Skeletal muscle cell (primary cell): ENCODE measurements at places on chromosomes 6 and 20.
A peak's percentile ranks its signal among the peaks of the same experiment; 100 is the strongest.

DNA sequence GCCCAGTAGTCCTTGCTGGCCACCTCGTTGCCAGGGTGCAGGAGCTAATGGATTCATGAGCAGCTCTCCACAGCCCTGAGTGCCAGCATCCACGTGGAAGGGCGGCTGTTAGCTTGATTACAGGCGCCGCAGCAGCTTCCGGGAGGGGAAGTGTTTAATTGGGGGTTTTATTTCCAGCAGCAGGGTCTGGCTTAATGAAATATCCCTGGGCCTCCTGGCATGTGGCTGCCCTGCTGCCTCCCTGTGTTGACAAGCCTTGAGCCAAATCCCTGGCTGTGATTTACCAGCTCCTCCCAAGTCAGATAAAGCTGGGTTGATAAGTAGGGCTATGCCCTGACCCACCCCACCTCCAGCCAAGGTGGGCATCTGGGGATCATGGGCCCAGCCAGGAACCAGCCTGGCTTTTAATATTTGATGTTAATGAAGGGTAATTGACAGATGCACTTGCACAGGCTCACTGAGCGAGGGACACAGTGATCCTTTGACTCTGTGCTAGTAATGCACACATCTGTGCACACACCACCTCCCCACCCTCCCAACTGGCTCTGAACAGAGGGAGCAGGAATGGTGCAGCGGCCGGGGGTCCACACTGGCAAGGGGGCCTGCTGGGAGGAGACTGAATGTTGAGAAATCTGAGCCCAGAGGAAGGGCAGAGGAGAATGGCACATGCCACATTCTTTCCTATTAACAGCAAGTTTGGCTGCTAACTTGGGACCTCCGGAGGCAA, 13.6 kb downstream of the GLP1R start:
- no peak for DNase-seq

GRCh38 chr20:38779247-38780097, 26.0 kb upstream of the PPP1R16B start:
- DNase-seq, result no peak

DNA sequence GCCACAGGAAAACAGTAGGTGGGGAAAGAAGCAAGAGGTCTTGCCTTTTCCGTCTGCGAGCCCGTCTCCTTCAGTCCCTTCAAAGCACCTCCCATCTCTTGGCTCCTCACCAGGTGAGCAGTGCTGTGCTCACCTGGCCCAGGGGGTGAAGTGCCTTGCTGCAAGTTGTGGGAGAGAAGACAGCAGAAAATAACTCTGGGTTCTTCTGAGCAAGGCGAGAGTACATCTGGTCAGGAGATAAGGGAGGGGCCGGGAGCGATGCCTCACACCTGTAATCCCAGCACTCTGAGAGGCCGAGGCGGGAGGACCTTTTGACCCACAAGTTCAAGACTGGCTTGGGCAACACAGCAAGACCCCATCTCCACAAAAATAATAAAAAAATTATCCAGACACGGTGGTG, 35.6 kb upstream of the TGM3 start:
- DNase-seq, result no peak

- DNase-seq, result peak; percentile 25
Measured at GRCh38 chr6:10403385-10404106, 11.3 kb downstream of the TFAP2A start.

GRCh38 chr6:12228447-12229146, 61.6 kb upstream of the EDN1 start:
- no peak for DNase-seq

DNA sequence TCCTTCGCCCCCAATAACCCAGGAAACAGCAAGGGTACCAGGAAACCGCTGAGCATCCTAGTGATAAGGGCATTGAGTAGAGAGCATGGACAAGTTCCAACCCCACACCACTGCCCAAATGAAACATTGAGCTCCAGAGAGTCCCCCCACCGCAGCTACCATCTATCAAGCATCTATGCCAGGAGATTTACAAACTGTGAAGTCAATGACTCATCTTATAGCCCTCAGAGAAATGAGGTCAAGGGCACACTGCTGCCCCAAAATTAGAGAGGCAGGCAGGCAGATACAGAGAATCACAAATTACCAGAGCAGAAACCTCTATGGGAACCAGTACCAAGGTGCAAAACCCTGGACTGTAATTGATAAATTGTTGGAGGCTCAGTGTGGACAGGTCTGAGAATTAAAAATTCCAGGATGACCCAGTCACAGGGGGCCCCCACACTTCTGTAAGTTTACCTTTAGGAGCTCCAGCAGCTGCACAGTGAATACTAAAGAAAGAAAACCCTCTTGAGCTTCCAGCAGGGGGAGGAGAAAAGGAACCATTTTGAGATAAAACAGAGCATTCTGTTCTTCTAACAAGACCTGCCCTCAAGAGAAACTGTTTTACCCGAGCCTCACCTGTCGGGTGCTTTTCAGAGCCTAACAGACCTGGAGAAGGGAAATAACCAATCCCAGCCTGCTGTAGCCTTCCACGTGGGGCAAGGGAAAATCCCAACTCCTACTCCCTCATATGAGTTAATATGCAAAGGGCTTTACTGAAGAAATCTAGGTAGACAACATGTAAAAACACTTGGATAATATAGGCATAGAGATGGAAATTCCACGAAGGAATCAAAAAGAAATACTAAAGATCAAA, 118.0 kb upstream of the ARID1B start:
- no peak for DNase-seq

GRCh38 chr6:99739526-99739925, 132.9 kb downstream of the PRDM13 start:
- DNase-seq, result no peak

GRCh38 chr6:13593103-13593502, 18.7 kb downstream of the SIRT5 start:
- DNase-seq, result no peak

DNA sequence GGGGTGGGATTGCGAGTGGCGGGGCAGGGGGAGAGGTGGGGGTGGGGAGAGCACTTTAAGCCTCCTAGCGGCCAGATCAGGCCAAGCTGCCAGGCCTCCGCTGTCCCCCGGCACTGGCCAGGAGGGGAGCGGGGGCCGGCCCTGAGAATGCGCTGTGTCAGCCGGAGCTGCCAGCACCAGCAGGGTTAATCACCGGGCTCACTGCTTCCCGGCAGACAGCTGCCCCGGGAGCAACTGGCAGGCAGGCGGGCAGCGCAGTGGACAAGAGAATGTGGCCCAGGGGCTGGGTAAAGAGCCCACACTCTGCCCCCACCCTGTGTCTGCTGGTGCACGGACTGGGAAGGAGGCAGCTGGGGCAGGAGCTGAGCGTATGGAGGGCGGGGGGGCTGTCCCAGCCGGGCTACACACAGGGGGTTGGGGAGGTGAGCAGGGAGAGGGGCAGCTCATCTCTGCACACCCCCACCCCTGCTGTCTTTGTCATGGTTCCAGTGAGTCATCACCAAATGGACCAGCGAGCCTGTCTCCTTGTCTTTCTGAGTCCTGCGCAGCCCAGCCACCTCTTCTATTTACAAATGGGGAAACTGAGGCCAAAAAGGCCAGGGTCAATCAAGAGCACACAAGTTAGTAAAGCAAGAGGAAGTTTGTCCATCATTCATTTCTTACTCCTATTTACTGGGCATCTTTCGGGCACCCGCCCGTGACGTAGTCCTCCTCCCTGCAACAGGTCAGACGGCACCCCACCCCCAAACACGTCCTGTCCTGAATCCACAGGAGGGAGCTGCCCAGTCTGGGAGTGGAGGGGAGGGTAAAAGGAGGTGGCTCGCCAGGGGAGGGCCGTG, 2.1 kb upstream of the LAMA5 start:
- DNase-seq, result peak; percentile 39
